ENCODE measurements at places on chromosomes 6 and 20.

GRCh38 chr6:150905769-150906168, 40.3 kb downstream of the MTHFD1L start:
- no peak for DNase-seq
- no peaks in the 10 kb centered on the region for H3K27me3 ChIP-seq
- H3K27ac ChIP-seq, result no peak overlapping the region
- H3K4me3 ChIP-seq, result no peak overlapping the region

DNA sequence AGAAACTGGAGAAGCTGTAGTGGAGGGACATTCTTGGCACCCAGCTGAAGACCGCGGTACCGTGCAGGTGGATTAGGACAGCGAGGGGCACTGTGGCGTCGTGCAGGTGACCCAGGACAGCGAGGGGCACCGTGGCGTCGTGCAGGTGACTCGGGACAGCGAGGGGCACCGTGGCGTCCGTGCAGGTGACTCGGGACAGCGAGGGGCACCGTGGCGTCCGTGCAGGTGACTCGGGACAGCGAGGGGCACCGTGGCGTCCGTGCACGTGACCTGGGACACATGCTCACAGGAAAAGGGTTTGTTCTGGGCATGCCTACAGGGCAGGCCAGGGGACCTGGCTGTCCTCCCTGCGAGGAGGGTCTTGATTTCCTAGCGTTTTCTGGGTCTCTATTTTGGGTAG, 29.2 kb upstream of the SMOC2 start:
- H3K4me3 ChIP-seq, result no peak overlapping the region
- peak; percentile 35 for DNase-seq
- no peaks in the 10 kb centered on the region for H3K36me3 ChIP-seq
- H3K27ac ChIP-seq, result no peak overlapping the region
- peaks cover 7% of the 10 kb centered on the region for H3K4me1 ChIP-seq

DNA sequence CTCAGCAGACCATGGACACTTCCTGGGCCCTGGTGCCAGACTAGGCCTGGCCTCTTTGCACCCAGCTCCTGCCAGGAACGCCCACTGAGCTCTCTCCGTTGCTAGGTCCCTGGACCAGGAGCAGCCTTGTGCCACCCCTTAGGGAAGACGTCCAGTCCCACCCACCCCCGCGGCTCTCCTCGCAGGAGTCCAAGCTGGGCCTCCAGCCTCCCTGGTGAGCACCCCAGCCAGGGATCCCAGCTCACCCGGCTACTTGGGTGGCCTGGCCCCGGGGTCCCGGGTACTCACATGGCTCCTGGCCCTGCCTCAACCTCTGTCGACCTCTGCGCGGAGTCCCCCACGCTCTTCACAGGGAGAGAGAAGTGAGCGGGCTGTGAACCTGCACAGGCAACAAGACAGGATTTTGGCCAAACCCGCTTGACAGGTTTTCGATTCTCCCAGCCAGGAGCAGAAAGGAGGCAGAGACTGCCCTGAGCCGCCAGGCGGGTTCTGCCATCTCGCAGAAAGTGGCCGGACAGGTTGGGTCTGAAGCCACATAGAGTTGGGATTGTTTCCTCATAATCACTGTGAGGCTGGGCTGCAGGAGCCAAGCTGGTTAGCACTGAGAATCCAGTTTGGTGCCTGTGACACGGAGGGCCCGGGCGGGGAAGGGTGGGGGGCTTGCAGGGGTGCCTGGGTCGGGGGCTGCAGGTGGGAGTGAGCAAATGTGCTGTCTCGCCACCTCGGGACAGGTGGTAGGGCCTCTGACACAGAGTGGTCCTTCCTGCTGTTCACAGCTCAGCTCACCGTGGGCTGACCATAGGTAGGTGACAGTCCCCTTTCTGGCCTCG, at the start of gene RBBP8NL:
TSS of gene RBBP8NL (minus strand) at position 368 of the 830 bp plus-strand sequence. CDS start 7,892 bp downstream, outside the sequence.
- H3K27me3 ChIP-seq, result peaks cover 54% of the 10 kb centered on the region
- peak within 1 kb of the TSS; percentile 77 for H3K27ac ChIP-seq
- DNase-seq, result no peak
- H3K4me1 ChIP-seq, result peaks cover 28% of the 10 kb centered on the region
- H3K4me3 ChIP-seq, result peak within 1 kb of the TSS; percentile 34

DNA sequence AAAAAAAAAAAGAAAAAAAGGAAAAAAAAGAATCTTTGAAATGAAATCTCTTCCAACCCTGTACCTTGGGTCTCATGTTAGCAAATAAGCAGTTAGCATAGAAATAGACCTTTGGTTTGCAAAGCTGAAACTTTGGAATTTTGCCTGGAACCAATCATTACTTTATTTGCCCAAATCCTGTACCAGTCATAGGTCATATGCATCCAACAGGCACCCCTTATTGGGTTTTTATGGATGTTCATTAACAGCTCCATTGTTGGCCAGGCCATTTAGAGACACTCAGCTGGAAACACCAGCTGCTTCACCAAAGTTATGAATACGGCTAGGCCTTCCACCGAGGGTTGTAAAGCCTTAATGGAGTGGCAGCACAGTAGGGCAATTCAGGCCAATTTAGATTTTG, 53.0 kb downstream of the ALDH8A1 start:
- no peak overlapping the region for H3K4me3 ChIP-seq
- H3K36me3 ChIP-seq, result no peaks in the 10 kb centered on the region
- no peaks in the 10 kb centered on the region for H3K4me1 ChIP-seq

GRCh38 chr6:121711472-121711871, 276.0 kb downstream of the GJA1 start:
- no peak overlapping the region for H3K27ac ChIP-seq
- H3K27me3 ChIP-seq, result no peaks in the 10 kb centered on the region
- no peaks in the 10 kb centered on the region for H3K4me1 ChIP-seq
- no peaks in the 10 kb centered on the region for H3K36me3 ChIP-seq
- no peak for DNase-seq

DNA sequence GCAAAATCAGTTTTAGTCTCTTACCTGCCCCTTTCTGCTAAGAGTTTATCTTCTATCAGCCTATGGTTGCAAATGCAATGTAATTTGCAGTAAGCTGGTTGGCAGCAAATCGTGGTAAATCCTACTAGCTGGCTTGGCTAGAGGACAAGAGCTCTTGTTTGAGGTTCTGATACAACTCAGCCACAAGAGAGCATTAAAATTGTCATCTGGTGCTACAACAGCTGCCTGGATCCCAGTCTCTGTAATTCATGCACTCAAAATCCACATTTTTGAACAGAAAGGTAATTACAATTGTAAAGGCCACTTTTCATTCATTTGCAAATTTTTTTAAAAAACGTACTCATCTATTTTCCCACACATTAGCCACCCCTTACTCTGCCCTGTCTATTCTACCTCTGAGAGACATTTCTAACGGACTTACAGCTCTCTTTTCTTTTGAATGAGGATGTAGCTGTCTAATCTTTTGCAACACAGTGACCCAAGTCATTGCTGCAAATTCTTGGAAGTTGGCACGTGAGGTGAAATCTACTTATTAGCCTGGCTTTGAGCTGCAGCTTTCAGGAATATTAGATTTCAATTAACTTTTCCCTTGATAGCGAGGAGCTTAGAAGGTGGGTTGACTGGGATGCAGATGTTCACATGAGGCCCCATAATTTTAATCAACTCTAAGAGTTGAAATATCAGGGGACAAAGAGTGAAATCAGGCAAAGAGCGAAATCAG, 54.0 kb upstream of the FAM184A start:
- DNase-seq, result no peak
- no peaks in the 10 kb centered on the region for H3K36me3 ChIP-seq
